Gastroesophageal sphincter (tissue), 4 donors: ENCODE measurements at places on chromosomes 2 and 18.
A peak's percentile ranks its signal among the peaks of the same experiment; 100 is the strongest.

GRCh38 chr18:23226930-23227725, 91.8 kb downstream of the CABLES1 start:
- peak; percentile 60 for ATAC-seq

DNA sequence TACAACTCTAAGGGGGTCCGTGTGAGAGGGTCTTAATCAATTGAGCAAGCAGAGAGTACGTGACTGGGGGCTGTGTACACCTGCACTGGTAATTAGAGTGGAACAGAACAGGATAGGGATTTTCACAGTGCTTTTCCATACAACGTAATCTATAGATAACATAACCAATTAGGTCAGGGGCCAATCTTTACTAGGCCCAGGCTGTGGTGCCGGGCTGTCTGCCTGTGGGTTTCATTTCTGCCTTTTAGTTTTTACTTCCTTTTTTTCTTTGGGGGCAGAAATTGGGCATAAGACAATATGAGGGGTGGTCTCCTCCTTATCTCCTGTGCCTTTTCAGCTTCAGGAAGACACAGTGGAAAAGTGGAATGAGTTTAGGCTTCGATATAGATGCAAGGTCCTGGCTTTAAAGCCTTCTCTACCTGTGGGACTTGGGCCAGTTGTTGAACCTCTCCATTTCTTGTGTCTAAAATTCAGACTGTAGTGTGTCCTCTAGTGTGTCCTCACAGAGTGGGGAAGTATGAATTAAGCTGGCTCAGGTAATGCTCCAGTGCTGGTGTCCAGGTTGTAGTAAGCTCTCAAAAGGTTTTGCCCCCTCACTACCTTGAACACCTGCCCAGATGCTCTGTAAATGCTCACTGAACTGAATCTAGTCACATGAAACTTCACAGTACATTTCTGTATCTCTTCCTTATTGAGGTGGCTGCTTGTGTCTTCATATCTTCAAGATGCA, 422.8 kb downstream of the SETBP1 start:
- no peak for ATAC-seq

GRCh38 chr2:43057026-43057741, 169.2 kb downstream of the ZFP36L2 start:
- peak; percentile 50 for ATAC-seq

DNA sequence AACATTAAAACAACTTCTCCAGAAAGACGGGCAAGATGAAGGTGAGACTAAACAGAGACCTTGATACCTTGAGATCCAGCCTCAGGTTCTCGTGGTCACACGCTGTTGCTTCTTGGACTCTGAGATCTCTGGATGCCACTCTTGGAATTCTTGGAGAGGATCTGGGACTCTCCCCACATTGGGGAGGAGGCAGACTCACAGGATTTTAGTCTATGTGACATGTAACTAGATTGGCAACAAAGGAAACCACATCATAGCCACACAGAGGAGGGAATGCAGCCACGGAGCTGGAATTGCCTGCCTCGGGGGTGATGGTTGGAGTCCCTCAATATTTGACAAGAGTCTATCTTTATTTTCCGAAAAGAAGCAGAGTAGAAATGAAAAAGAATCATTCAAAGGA, 78.8 kb upstream of the IGFBP5 start:
- no peak for ATAC-seq

GRCh38 chr2:227817850-227818674, 4.4 kb downstream of the CCL20 start:
- ATAC-seq, result peak; percentile 77

- no peak for ATAC-seq
These were observed 233.2 kb downstream of the CNTNAP5 start for GRCh38 chr2:124258140-124258880.

- no peak for ATAC-seq
These were observed 89.9 kb downstream of the LYPD6 start for GRCh38 chr2:149420053-149420963.

- ATAC-seq, result no peak
These were observed 60.0 kb downstream of the GCA start for GRCh38 chr2:162403884-162404283.

- ATAC-seq, result no peak
These were observed 1.5 kb downstream of the ODC1 start for GRCh38 chr2:10446631-10447030.

- no peak for ATAC-seq
These were observed 213.7 kb upstream of the RAB6C start for GRCh38 chr2:129765678-129766351.

GRCh38 chr18:45068400-45069094, 387.9 kb downstream of the SETBP1 start:
- no peak for ATAC-seq

GRCh38 chr2:239898292-239898925, 126.7 kb downstream of the NDUFA10 start:
- ATAC-seq, result no peak

GRCh38 chr2:55338268-55338667, 69.2 kb upstream of the MTIF2 start:
- no peak for ATAC-seq

GRCh38 chr2:176129813-176130146, 275 bp downstream of the HOXD8 start:
- ATAC-seq, result no peak

GRCh38 chr2:176681584-176682115, 412.4 kb downstream of the MTX2 start:
- ATAC-seq, result peak; percentile 39

DNA sequence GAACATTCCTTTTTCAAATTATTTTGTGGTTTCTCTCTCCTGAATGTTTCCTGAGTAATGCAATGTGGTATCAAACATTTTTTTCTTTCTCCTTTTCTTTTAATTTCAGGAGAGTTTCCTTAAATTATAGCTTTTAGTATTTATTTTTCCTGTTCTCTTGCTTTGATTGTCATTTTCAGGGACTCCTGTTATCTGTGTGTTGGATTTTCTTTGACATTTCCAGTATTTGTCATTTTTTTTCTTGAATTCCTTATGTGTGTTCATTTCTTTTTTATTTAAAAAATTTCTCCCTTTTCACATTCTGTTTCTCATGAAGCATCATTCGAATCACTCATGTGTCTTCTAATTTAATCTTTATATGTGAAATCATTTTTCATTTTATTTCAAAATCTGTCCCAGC, 61.0 kb downstream of the NPPC start:
- no peak for ATAC-seq

GRCh38 chr2:160499865-160500264, 6.3 kb upstream of the RBMS1 start:
- ATAC-seq, result no peak

DNA sequence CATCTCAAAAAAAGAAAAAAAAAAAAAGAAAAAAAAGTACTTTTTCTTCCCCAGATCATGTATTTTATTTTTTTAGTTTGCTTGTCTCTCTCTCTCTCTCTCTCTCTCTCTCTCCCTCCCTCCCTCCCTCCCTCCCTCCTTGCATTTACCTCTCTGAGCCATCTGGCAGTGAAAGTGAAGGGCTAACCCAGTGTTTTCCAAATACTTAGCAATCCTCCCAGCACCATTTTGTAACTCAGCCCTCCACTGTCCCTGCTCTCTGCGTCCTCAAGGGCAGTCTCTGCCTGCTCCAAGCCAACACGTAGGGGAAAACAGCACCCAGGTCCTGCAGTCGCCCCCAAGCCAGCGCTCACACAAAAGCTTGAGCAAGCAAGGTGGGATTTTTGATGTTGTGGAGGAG, 19.6 kb upstream of the TEX44 start:
- ATAC-seq, result no peak

GRCh38 chr2:54722641-54723040, 821 bp upstream of the EML6 start:
- peak; percentile 22 for ATAC-seq

- no peak for ATAC-seq
These were observed 196.8 kb upstream of the SESTD1 start for GRCh38 chr2:179461420-179461819.

GRCh38 chr2:86082756-86083155, 22.9 kb downstream of the POLR1A start:
- ATAC-seq, result no peak

DNA sequence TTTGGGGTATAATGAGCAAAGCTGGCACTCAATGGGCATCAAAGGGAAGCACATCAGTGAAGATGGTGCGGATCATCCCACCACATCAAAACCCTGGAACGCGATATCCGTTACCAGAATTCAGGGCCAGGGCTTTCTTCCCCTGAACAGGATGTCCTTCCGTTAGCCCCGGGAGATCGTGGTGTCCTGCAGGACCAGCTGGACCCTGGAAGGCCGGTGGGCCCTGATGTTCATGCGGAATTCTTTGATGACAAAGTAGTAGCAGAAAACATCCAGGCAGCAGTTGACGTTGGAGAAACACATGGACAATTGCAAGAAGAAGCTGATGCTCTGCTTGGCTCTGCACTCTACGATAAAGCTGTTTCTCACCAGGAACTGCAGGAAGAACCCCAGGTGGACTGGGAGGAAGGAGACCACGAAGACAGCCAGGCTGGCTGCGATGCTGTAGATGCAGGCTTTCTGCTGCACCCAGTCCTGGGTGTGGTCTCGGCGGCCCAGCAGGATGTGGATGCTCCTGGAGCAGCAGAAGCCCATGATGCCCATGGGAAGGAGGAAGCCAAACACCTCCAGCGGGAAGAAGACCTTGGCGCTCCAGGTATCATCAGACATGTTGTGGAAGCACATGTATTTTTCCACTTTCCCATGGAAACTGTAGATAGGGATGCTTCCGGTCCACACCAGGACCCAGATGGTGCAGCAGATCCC, 15.0 kb downstream of the GPR55 start:
- ATAC-seq, result no peak

DNA sequence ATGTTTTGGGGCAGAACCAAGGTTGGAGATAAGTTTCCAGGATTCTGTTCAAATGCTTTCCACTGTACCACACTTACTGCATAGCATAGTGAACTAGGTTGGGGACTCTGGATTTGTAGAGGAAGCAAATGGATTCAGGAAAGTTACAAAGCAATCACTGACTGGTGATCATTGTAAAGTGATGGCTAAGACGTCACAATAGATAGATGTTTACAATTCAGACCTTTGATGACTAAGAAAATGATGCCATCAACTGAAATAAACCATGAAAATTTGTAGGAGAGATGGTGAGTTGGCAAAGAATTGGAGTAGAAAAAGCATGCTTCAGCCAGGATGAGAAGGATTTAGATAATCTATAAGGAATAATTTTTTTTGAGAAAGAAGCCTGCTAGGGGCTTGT, 178.0 kb downstream of the UBE2E3 start:
- no peak for ATAC-seq

DNA sequence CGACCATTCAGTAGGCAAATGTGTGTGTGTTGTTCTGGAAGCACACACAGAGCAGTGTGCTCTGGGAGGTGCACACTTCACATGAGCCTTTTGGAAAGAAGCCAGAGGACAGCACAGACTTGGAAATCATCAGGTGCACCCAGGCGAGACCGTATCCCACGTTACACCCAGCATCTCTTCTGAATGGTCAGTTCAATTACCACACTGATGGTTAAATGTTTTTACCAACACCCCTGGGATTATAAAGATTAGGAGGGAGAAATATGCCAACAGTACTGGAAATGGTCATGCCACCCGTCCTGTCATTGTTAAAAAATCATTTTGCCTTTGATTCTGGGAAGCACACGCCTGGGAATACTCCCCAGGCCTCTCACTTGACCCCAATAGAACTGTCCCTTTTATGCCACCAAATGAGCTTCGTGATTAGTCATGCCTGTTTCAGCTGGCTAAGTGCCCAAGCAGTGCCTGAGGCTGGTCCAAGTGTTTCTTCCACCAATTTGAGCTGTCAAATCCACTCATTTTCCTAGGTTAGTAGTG, 183.7 kb downstream of the NRP2 start:
- ATAC-seq, result no peak

- ATAC-seq, result no peak
These were observed 108.6 kb downstream of the STRN start for GRCh38 chr2:36857713-36858112.

DNA sequence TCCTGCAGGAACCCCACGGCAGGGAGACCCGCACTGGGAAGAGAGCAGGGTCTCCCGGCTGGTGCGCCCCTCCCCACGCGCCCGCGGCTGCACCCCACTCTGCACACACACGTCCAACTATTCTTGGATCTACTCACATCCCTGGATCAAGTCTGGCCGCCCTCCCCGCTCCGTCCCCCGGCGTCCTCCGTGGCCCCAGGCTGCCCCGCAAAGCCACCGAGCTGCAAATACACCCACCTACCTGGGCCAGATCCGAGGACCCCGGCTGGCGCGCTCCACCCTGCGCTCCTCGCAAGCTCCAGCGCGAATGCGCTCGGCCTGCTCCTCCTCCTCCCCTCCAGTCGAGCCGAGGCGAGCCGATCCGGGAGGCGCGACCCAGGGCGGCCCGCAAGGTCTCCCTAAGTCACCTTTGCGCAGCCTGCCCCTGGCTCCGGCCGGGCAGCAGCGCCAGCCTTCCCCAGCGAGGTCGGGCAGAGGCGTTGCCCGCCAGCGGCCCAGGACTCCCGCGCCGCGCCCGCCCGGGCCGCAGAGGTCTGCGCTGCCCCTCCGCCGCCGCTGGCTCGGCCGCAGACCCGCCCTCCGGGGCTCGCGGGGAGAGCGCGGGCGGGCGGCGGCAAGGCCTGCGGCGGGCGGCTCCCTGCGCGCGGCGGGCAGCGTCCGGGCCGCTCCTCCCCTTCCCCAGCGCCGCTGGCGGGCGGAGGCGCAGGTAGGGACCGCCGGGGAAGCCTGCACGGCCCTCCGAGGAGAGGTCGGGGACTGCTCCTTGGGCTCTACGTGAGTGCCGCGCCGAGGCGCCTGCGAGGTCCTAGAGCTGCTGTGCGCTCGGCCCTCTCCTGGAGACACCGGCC, 126.0 kb downstream of the OSBPL1A start:
- ATAC-seq, result peak; percentile 91

DNA sequence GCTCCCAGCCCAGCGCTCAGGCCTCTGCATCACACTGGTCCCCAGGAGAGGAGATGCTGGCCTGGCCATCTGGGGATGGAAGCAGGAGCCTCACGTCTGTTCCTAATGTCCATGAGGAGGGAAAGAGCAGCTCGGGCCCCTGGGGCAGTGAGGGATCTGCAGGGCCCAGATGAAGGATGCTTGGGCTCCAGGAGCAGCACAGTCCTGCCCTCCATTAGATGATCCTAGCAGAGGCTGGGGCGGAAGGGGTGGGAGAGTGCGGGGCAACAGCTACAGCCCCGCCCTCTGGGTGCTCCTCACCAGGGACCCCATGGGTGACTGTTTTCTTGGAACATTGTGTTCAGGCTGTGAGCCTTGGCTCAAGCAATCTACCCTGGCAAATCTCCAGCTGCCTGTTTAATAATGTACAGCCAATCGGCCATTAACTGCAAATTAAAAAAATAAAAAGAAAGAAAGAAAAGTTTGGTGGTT, 49.7 kb downstream of the TNS1 start:
- peak; percentile 71 for ATAC-seq

DNA sequence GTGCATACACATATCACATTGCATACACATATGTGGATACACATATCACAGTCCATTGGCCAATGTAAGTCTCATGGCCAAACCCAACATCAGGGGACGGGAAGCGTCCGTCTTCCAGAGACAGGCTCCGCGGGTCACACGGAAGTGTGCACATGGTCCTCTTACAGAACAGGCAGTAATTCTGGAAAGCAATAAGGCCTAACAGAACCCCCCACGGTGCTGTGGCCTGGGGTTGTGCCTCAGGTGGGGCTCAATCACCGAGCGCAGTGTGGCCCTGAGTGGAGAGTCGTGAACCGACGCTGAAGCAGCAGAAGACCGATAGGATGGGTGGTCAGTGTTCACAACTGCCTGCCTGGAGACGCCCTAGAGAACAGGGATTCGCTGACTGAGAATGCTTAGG, 857.3 kb downstream of the GALR1 start:
- no peak for ATAC-seq
